Suppressor macrophage treated with lipopolysaccharide for 4 hours (primary cell): ENCODE measurements at places on chromosomes 11 and 22.

DNA sequence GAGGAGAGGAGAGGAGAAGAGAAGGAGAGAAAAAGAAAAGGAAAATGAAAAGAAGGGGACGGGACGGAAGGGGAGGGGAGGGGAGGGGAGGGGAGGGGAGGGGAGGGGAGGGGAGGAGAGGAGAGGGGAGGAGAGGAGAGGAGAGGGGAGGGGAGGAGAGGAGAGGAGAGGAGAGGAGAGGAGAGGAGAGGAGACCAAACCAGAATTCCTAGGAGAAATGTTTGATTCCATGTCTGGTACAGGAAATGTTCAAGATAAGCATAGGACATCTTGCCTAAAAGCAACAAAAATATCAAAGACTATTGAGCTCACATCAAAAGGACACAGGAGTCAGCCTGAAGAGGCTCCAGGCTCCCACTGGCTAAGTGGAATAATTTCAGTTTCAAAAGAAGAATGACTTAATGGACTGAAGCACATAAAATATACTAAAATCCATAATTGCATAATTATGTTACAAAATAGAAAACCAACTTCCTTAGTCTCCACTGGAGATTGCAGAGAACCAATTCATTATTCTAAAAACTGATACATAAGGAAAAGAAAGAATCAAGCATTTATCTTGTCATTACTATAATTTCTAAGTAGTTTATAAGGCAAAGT is 101.1 kb upstream of the APOA1 start:
- DNase-seq = peak; percentile 81

DNA sequence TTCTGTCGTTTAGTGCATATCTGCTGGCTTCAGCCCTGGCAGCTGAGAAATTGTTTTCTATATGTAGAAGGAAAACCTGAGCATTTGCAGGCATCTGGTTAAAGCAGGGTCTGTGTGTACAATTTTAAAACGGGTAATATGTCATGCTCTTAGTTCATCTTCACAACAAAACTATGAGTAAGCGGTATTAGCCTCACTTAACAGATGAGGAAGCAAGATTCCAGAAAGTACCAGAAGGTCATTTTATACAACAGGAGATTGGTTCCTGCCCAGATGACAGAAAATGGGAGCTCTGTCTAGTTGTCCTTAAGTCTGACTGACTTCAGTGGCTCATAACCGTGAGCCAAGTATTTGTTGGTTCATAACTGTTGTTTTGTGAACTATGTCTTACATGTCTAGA is 1.1 kb downstream of the TIMM10B start:
- DNase-seq = peak; percentile 74

DNA sequence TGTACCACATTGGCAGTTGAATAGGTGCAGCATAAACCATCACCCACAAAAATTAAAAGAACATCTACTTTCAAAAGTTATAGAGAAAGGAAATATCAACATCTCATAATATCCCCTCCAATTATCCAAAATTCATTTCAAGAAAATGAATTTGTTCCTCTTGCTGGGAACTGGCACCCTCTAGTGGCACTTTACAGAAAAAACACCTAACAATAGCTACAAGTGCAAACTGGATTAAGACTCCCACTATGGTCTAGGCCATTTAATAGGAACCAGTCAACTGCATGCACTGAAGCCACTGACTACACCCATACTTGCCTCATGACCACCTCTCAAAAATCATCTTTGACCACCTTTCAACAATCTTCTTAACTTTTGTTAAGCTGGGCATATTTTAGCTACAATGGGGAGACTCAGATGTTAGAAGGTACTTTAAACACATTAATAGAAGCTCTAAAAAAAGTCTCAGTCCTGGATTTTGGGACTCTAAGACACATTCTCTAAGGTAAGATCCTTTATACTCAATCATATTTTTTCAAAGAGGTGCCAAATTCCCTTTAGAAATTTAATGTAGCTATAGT is 17.3 kb downstream of the TRAF6 start:
- peak; percentile 70 for DNase-seq

DNA sequence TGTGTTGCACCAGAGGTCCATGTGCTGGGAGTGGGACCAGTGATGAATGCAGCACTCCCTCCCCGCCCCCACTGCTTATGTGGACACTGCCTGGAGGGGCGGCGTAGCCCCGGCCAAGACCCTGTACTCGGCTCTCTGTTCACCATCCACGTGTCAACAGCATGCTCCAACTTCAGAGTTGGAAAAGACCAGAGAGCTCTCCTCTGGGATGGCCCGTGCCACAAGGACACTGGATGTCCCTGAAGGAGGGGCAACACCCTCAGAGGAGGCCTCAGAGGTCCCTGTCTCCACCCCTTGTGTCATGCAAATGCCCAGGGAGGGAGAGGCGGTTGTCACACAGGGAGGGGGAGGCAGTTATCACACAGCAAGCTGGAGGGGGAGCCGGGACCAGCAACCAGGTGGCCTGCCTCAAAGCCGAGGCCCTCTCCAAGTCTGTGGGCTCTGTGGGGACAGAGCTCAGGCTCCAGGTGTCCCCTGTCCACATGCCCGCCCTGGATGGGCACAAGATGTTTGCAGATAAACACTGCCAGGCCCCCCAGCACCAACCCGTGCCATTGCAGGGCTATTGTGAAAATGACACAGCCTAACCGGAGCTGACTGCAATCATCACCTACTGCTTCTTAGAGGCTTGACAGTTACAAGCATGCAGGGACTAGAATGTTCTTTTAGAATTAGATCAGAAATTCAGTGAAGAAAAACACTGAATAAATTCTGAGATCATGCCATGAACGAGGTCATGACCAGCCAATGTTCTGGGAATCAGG is 121.1 kb downstream of the PHF21B start:
- DNase-seq = no peak

GRCh38 chr11:22169833-22170232 is 23.1 kb upstream of the ANO5 start:
- peak; percentile 27 for DNase-seq

GRCh38 chr11:2815762-2816496 is 69.6 kb downstream of the CDKN1C start:
- no peak for DNase-seq

DNA sequence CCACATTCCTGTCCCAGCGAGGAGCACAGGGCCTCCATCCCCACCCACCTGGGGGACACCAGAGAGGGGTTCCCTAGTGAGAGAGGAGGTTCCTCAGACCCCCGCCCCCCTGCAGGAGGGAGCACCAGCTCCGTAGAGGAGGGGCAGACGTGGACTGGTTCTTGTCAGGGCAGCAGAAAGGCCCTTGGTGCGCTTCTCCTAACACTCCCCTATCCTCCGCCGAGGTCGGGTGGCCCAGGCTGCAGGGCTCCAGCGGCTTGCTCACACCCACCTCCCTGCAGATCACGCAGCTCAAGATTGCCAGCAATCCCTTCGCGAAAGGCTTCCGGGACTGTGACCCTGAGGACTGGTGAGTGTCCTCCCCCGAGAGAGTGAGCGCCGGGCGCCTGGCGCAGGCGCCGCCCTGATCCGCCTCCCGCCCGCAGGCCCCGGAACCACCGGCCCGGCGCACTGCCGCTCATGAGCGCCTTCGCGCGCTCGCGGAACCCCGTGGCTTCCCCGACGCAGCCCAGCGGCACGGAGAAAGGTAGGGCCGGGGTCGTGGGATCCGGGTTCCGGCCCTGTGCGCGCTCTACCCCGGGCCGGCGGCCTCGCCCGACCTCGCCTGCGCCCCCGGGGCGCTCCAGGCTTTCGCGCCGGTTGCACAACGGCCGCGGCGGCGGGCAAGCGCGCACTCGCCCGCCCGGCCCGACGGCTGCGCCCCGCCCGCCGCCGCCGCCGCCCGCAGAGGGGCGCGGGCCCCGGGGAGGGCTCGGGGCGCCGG is 5.1 kb downstream of the TBX1 start:
- peak; percentile 70 for DNase-seq

- DNase-seq = peak; percentile 38
Measured at GRCh38 chr22:41092847-41093411, 537 bp downstream of the EP300 start.

- DNase-seq = no peak
Measured at GRCh38 chr11:83709434-83709833, 423.3 kb upstream of the CCDC90B start.

DNA sequence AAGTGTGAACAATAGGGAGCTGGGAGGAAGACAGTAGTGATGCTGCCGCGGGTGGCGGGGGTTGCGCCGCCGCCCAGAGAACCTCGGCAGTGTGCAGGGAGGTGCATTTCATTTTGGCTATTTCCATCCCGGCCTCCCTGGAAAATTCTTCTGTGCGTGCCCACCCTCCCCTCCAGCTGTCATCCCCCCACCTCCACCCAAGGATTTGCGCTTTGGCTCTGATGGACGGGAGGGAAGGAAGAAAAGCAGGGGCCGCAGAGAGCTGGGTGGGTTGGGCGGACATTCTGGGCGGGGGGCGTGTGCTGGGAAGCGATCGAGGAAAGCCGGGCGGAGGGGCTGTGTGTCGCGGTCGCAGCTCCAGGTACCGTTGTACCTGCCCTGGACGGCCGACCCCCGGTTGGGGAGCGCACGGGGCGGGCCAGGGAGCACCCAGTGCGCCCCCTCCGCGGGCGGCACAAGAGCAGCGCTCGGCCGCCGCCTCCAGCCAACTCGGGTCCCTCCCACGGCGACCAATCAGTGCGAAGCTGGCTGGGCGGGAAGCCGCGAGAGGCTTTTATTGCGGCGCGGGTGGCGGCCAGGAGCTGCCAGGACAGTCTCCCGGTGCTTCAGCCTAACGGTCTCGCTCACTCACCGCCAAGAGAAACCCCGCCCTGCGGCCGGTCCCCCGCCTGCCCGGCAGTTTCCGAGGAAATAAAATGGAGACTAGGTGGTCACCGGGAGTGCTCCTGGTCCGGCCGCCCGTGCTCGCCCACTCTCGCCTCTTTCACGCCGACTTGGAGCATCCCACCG is 1.6 kb downstream of the NCAM1 start:
- no peak for DNase-seq

DNA sequence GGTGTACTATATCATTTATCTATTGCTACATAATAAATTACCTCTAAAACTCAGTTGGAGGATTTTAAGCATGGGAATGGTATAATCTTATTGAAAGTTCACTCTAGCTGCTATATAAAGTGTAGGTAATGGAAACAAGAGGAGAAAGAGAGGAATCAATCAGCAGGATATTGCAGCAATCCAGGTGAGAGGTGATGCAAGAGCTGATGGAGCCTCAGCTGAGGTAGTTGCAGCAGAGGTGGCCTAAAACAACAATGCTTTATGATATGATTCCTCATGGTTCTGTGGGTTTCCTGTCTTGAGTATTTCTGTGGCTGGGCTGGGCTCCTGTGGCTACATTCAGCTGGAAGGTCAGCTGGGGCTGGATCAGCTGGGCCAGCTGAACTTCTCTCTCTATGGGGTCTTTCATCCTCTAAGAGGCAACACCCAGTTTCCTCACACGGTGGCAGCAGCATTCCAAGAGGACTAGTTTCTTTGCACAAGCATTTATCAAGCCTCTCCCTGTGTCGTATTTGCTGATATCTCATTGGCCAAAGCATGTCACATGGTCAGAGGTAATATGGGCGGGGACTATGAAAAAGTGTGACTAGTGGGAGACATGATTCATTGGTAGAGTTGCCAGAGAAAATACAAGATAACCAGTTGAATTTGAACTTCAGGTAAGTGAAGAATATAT is 135.4 kb upstream of the LARGE1 start:
- DNase-seq = peak; percentile 1

DNA sequence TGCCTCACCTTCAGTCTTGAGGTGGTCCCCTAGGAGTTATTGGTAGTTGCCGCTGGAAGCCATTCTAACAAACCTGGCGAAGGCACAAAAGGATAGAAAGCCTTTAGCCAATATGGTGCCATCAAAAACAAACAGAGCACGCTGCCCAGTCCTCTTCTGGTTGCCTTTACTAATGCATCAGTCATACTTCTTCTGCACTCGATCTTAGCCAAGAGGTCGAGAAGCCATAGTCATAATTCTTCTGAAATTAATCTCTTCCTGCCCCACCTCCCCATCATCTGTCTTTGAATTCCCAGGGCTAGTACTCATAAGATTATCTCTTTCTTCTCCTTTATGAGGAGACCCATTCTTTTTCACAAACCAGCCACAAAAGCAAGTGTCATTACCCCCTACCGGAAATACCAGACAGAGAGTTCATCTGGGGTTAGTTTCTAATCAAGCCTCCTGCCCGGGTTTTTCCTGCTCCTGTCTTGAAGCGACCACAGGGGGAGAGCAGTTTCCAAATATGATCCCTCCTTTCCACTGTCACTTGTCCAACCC is 21.4 kb upstream of the EHF start:
- no peak for DNase-seq

DNA sequence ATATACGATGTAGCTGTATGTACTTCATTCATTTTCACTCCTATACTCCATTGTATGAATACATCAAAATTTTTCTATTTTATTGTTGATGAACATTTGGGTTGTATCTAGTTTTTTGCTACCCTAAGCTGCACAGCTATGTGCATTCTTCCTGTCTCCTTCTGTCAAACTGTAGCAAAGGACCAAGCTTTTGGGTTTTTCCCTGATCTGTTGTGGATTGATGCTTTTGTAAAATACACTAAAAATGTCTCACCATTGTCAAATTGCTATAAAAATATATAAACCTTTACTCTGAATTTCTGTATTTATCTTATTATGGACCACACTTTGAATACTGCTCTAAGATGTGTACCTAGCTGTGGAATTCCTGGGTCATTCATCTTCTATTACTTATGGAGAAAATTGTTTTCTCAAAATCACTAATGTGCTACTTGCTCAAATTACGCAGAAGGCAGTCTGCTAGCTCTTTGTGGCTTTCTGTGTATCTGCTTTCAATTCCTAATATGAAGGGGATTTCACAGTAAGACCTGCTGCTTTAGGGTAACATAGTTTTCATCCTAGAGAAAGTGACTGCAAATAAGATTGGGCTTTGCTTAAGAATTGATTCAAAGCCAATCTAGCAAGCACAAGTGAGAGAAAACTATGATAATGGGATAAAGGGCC is 123.4 kb downstream of the CYP2R1 start:
- DNase-seq = no peak

- no peak for DNase-seq
Measured at GRCh38 chr11:73158356-73159051, 16.4 kb upstream of the FCHSD2 start.

GRCh38 chr22:24086310-24086709 is 75.2 kb downstream of the CABIN1 start:
- no peak for DNase-seq

- no peak for DNase-seq
Measured at GRCh38 chr11:11454671-11455223, 101.7 kb upstream of the CSNK2A3 start.

DNA sequence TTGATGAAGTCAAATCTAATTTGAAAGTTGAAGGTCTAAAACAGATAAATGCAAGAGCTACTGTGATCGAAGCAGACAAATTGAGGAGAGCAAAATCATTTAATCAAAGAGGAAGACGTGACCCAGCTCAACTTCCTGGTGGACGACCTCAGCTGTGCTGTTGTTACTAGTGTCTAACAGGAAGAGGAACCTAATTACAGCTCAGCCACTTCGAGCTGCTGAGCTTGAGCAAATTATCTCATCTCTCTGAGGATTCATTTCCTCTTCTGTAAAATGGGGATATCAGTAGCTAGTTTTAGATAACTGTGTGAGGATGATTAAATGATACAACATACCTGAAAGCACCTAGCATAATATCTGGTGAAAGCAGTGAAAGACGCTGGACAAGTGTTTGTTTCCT is 48.6 kb upstream of the OLFML1 start:
- peak; percentile 74 for DNase-seq
